ENCODE measurements at places on chromosomes 5 and 9.
A peak's percentile ranks its signal among the peaks of the same experiment; 100 is the strongest.

DNA sequence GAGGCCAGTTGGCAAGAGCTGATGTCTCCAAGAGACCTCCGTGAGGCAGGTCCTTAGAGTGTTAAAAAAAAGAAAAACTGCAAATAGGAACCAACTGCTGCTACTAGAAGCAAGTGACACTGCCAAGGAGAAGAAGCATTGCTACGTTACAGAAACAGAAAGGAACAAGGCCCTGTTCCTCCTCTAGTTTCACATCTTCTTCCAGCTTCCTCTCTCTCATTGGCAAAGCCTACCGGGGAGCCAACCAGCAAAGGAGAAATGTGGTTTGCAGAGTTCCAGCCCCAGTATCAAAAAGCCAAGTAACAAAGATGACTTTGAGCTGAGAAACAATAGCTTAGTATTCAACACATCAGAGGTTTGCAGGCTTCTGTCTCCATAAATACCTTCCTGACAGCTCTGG, 145.9 kb downstream of the PRELID2 start:
- no peak for DNase-seq

DNA sequence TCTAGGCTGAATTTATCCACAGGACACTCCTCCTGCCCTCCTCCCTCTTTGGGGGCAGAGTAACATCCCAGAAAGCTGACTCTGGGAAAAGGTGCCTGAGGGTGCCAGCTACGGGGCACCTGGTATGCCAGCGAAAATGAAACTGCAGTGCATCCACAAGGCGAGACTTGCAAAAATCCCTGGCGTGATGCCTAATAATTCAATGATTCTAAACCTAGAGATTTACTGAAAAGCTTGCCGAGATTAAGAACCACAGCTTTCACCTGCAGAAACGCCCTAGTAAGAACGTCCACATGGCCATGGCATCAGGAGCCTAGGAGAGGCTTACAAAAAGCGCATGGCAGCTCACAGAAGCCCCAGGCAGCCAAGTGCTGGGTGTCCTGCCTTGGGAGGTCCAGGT, 20.9 kb downstream of the CCNJL start:
- no peak for DNase-seq

DNA sequence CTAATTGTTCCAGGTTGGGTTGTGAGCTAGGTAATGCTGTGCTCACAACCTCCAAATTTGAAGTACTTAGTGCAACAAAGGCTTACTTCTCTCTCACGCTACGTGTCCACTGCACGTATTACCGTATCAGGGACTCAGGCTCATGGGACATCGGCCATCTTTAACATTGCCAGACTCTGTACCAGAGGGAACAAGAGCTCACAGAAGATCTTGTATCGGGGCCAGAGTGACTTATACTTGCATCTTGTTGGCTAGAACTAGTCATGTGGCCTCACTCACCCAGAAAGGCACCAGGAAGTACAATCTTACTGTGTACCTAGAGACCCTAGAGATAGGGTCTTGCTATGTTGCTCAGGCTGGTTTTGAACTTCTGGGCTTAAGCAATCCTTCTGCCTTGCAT, 81.1 kb upstream of the KLF9 start:
- DNase-seq: no peak

- no peak for DNase-seq
These were observed 55.6 kb upstream of the PCSK5 start for GRCh38 chr9:75834878-75835277.

GRCh38 chr9:109036744-109037680, 23.7 kb upstream of the CTNNAL1 start:
- no peak for DNase-seq

- DNase-seq: peak; percentile 87
These were observed 385 bp upstream of the PTGER4 start for GRCh38 chr5:40679148-40679912.

- no peak for DNase-seq
These were observed 115.7 kb upstream of the MPDZ start for GRCh38 chr9:13395156-13395555.
